ENCODE measurements at places on chromosomes 16 and 17. TPM values are rescaled to one million over a fixed set of nuclear protein-coding genes. Genes with fewer than 3 reads are reported as not detected.

The DNAJA2 gene
- 88.9 TPM for total RNA-seq

The EXOC3L1 gene
- total RNA-seq, result 0.92 TPM

The DHODH gene
- 4.6 TPM for total RNA-seq

The CRHR1 gene
- 19.9 TPM for total RNA-seq

The SLC16A5 gene
- 1.3 TPM for total RNA-seq

The MT1F gene
- total RNA-seq, result 105 TPM

The MFSD6L gene
- not detected for total RNA-seq

GRCh38 chr17:38897671-38898290 lies 27.6 kb upstream of the LASP1NB start:
- no peak for DNase-seq

GRCh38 chr17:76199469-76199868 lies 40.8 kb downstream of the RNF157 start:
- DNase-seq, result no peak

GRCh38 chr16:12314653-12315185 lies 338.2 kb downstream of the SNX29 start:
- DNase-seq, result no peak

DNA sequence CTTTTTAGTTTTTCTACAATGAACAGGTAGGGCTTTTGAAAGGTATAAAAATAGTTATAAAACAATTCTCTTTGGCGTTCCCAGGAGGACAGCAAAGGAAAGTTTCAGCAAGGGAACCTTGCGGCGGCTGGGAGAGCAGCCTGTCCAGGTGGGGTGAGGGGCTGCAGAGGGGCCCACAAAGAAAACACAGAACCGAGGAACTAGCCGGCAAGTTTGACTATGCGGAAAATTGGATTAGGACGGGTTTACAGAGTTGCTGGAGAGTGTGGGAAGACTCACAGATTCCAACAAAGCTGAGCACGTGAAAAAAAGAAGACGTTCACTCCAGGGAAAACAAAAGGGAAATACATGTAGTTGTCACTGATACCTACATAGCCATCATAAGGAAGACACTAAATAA lies 40.2 kb upstream of the METTL16 start:
- no peak for DNase-seq

- no peak for DNase-seq
Measured at GRCh38 chr17:50855708-50856330, 10.3 kb downstream of the TOB1 start.

DNA sequence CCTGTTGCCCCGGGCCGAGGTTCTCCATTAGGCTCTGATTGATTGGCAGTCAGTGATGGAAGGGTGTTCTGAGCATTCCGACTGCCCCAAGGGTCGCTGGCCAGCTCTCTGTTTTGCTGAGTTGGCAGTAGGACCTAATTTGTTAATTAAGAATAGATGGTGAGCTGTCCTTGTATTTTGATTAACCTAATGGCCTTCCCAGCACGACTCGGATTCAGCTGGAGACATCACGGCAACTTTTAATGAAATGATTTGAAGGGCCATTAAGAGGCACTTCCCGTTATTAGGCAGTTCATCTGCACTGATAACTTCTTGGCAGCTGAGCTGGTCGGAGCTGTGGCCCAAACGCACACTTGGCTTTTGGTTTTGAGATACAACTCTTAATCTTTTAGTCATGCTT lies 74.2 kb downstream of the HAPSTR1 start:
- no peak for DNase-seq

GRCh38 chr17:74156878-74157277 lies 46.6 kb upstream of the RPL38 start:
- DNase-seq, result no peak

DNA sequence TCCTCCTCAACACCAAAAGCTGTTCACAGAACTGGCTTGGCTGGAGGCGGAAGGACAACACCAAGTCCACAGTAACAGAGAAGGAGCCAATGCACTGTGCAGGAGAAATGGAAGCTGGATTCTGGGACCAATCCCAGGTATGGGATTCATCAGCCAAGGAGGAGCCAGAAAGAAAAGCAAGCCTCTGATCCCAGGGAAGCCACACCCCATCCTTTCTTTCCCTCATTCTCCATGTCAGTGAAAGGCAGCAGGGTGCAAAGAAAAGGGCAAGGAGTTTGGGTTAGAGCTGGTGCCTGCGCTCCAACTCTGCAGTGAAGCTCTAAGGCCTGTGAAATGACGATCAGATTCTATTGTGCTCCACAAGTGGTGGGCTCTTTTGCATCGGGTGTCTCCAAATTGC lies 11.0 kb downstream of the DCAKD start:
- no peak for DNase-seq

- no peak for DNase-seq
Measured at GRCh38 chr17:78817123-78817522, 23.5 kb downstream of the USP36 start.

GRCh38 chr17:17229416-17230384 lies 7.3 kb downstream of the FLCN start:
- DNase-seq, result no peak

Measured in dorsolateral prefrontal cortex (tissue), 122 donors.